ENCODE measurements at places on chromosomes 11 and 22.

- peak; percentile 47 for DNase-seq
These were observed at the start of gene ZNF215 for GRCh38 chr11:6926208-6927029. ZNF215 (plus strand) TSS chr11:6926426; CDS start chr11:6932273, 5,847 bp downstream.

GRCh38 chr11:14258221-14258935 lies 100.6 kb downstream of the RRAS2 start:
- DNase-seq: no peak

DNA sequence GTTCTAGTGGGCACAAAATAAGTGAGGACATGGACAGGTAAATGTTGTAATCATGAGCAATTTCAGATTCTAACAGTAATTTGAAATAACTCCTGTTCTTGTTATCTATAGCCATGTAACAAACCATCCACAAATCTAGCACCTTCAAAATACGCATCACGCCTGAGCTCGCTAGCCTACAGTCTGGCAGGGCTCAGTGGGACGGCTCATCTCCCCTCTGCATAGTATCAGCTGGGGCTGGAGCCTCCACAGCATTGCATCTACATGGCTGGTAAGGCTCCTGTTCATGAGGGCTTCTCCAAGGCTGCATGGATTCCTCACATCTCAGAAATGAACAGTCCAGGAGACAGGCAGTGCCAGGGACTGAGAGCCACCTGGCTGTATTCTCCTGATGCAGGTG lies 112.6 kb downstream of the KCNQ1 start:
- DNase-seq: no peak

GRCh38 chr11:30889143-30889794 lies 303.1 kb upstream of the MPPED2 start:
- no peak for DNase-seq

DNA sequence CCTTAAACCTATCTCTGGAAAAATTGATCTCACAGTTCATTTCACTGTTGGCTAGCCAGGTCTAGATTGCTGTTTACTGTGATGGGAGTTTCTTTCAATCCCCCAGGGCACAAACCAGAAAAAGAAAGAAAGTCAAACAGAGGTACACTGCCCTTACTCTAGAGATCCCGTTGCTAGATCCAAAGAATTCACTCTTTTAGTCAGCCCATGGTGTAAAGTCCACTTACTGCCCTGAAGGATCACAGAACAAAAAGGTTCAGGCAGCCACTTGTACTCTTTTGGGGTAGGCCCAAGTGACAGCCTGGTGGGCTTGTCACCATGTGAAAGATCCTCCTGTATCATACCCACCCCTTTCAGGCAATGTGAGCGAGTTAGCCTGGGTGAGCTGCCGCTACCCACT lies 162.6 kb upstream of the CCDC179 start:
- no peak for DNase-seq

DNA sequence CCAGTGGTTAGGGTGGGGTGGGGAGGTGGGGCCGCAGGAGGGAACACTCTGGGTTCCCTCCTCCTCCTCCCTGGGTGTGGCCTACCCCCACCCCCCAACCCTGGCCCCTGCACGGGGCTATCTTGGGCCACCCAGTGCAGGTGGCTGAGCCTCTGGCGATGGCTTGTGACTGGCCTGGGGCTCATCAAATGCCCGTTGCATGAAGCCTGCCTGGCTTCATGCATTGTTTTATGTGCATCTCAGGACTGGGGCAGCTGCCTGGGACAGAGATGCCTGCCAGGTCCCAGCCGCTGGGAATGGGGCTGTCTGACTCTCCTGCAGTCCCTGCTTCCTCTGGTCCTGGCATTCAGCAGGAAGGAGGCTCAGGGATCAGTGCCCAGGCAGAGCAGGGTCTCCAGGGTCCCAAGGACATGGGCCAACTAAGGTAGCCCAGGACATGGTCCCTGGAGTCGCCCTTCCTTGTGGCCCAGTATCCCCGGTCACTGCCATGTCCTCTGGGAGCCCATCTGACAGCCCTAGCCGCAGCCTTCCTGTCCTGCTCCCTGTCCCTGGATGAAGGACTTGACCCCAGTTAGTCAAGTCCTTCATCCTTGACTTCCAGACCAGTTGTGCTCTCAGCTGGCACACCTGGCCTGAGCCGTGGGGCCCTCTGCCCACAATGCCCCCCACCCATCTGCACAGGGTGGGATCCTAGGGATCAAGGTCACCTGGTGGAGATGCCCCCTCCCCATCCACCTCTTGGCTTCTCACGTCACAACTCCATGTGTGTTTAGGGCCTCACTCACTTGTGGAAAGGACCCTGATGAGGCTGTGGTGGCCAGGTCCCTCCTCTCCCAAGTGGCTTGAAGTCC lies 112.1 kb upstream of the FGF3 start:
- no peak for DNase-seq

GRCh38 chr22:27474711-27475547 lies 326.6 kb downstream of the MN1 start:
- DNase-seq: peak; percentile 74

DNA sequence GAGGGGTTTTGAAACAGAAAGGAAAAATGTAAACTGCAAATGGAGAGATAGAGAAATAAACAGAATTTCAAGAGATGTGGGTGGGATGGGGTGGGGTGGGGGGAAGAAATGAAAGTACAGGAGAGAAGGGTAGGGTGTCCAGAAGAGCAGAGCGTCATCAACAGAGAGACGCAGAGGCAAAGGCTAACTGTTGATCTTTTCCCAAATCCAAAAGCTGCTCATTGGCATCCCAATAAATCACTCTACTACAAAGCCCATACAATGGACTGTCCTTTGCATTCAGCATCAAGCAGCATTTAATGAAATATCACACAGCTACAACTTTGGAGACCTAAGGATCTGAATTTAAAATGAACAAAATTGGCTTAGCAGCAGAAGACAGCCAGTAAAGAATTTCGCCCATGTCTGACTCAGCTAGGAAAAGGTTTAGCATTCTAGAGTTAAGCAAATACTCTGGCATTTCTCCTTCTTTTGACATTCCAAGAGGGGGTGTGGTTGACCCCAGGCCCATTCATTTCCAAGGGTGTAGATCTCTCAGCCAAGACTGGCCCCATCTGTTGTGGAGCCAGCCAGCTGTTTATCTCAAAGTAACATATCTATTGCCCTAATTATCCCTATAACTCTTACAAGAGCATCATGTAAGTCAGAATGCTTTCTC lies 1.5 kb downstream of the RAB30 start:
- no peak for DNase-seq

- DNase-seq: no peak
These were observed 27.0 kb downstream of the SPATA19 start for GRCh38 chr11:133818302-133818701.

DNA sequence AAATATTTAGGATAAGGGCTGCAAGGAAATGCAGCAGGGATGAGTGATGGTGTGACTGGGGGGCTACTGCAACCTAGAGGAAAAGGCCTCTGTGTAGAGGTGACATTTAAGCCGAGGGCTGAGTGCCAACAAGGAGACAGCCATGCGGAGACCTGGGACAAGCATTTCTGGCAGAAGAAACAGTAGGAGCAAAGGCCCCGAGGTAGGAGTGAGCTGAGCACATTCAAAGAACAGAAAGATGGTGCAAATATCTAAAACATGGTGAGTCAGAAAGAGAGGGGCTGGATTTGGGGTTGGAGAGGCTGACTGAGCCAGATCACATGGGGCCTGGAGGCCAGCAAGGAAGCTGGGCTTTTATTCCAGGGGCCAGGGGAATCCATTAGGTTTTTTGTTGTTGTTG lies 55.1 kb upstream of the INCENP start:
- no peak for DNase-seq

DNA sequence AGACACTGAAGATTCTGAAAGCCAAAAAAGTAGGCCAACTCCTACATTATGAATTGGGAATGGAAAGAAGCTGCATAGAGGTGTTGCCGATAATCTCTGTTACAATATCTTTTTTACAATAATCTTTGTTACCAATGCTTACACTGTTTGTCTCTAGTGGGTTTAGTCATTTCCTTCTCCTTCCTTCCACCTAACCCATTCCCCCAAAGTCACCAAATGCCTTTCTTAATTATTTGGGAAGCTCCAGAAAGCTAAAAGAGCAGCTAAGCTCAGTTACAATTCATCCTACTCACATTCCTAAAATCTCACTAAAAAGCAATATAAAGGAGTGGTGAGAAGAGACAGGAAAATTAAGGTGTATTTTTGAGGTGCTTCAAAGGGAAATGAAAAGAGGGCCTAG lies 313.7 kb downstream of the SWAP70 start:
- no peak for DNase-seq

GRCh38 chr11:117999354-117999993 lies 13.3 kb downstream of the IL10RA start:
- DNase-seq: no peak

DNA sequence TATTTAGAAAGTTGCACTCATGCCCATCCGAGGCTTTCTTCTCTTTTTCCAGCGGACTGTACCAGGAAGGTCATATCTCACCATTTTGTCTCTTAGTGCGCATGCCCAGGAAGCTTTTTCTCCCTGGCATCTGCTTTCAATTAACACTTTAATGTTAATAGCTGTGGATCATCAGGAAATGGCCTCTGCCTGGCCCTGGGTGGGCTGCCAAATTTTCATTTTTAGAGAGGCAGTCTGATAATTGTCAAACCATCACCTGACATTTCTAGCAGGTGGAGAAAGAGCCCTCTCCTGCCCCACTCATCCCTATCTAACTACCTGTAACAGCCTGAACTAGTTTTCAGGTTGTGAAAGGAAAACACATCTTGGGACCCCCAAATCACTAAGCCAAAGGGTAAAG lies 257.4 kb upstream of the LRRC4C start:
- DNase-seq: no peak
